ENCODE measurements at places on chromosomes 3 and 15.
A peak's percentile ranks its signal among the peaks of the same experiment; 100 is the strongest.

GRCh38 chr3:116443191-116443661 lies 2.1 kb downstream of the LSAMP start:
- DNase-seq = no peak

- DNase-seq = no peak
Observed at GRCh38 chr15:50330921-50331320, 24.1 kb downstream of the GABPB1 start.

DNA sequence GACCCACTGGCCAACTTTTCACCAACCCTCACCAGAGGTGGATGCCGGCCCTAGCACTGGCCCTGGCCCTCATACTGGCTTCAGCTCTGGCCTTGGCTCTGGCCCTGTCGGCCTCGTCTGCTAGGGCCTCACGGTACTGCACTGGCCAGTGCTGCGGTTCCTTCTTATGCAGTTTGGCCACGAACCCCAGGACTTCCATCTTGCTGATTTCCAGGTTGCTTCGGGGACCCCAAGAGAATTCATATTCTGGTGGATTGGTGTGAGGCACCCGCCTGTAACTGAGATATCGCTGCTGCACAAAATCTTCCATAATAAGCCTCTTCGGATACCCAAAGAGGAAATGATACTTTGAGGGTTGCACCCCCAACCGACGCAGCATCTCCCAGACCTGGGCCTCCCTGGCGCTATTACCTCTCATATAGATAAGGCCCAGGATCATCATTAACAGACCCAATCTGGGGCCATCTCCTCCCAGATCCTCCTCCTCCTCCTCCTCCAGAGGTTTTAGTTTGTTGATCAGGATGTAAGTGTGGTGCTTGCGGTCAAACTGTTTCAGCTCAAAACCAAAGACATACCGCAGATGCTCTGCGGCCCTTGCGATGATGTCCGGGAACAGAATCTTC lies 883 bp downstream of the MAGEF1 start:
- no peak for DNase-seq

DNA sequence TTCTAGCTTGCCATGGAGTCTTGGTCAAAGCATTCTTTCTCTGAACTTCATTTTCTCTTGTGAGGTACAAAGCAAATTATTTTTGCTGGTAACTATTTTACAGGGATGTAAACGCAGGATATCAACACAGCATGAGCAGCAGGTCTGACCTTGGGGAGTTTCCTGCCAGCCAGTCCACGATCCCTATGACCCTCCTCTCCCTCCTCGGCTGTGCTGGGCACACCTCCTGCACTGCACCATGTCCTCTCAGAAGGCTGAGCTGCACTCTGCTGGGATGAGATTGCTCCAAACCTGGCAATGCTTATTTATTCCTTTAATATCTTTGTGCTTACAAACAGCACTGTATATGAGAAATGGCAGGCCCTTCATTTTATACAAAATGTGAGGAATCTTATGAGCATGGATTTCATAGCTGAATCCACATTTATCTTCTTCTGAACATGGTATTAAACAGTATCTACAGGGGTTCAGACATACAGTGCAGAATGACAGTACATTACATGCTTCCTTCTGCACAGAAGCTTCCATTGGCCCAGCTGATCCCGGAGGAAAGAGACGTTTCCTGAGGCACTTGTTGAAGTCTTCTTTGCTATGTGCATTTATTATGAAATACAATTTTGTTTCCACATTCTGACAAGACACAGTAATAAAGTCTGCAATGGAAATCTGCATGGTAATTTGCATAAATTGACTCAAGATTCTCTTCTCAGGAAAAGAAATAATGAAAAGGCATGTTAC lies 41.2 kb downstream of the RAB6B start:
- DNase-seq = no peak

DNA sequence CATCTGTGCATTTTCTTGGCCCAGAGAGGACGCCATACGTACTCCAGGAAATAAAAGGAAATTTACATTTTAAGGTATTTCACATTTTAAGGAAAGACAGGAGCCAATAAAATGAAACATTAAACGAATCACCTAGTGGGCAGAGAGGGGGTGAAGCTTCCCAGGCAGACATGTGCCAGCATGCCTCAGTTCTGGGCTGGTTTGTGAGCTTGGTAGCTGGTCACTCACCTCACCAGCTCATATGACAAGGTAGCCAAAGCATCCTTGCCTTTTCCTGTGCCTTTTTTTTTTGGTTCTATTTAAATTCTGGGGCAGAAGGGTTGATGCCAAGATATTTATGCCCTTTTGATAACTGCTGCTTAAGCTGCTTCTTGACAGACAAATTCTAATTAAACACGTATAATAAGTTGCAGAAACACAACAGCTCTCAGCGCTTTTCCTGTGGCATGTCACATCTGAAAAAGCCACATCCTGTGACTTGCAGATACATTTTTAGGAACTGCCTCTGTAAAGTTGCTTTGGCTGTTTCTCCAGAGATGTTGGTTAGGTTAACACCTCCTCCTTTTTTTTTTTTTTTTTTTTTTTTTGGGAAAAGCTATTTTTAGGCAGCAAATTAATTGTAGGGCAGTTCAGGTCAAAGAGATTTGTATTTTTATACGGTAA lies 218.6 kb downstream of the PDCD6IP start:
- peak; percentile 97 for DNase-seq

GRCh38 chr15:93266291-93266690 lies 177.3 kb upstream of the RGMA start:
- no peak for DNase-seq

GRCh38 chr15:90145259-90145658 lies 43.0 kb upstream of the IDH2 start:
- DNase-seq = no peak

DNA sequence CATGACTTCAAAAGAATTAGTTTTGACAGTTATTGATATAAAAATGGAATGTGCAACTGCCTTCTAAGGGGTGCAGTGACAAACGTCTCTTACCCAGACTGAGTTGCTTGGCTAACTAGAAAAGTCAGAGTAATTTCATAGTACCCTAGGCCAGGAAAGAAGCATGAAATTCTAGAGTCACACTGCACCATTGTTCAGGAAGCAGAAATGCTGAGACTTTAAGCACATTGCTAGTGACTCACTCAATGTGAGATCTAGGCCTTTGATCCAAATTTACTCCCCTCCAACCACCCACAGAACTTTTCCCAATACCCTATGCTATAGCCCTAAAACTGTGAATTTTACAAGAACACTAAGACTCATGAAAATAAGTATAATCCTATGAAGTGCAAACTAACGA lies 110.8 kb downstream of the DUT start:
- no peak for DNase-seq

DNA sequence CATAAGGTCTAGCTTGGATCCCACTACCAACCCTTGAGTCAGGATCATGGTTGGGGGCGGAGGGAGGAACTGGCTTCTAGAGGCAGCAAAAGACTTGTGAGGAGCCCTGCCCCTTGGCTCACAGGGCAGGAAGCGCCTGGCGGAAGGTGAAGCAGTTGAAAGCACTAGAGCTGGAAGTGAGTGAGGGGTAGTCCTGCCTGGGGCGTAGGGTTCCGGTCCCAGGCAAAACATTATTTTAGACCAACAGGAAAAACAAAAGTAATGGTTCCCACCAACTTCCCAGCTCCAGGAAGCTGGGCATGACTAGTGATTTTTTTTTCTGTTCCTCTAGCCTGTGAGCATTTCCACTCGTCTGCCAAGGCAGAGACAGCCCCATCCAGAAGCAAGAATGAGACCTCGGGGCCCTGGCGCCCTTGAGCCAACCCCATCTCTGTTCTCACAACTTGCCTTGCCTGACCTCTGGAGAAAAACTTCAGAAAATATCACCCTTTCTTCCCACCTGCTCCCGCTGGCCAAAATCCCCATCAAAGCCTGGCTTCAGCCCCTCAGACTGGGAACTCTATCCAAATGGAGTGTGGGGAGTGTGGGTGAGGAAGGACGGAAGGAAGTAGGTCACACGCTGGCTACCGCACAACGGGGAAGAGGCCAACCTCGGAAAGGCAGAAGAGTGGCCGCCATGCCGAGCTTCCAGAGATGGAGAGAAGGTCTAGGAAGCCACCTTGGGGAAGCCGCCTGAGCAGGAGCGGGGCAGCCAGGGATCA lies 57.5 kb downstream of the RBPMS2 start:
- DNase-seq = no peak

GRCh38 chr15:20643024-20643770 lies 101.6 kb upstream of the GOLGA6L6 start:
- no peak for DNase-seq

Data from common myeloid progenitor, CD34-positive (primary cell).